ENCODE measurements at places on chromosomes 16 and 17.

DNA sequence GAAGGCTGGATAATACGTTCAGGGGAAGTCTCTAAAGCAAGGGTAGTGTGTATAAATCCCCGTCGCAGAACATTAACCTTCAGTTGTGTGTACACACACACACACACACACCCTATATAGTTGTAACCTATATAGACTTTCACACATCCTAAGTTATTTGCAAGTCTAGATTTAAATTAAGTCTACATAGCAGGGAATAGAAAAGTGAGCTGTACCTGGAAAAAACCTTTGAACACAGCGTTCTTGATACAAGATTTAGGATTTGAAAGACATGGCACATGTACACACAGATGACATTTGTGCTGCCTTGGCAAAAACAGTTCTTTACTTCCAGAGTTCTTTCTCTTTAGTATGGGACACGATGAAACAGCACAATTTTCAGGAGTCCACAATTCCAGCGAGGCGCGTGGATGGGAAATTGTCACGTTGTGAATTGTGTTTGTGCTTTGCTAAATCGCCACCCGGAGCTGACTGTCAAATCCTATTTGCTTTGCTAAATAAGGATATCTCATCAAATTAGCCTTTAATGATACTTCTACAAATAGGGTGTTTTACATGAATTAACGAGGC is 233.9 kb downstream of the MRTFB start:
- DNase-seq = no peak

DNA sequence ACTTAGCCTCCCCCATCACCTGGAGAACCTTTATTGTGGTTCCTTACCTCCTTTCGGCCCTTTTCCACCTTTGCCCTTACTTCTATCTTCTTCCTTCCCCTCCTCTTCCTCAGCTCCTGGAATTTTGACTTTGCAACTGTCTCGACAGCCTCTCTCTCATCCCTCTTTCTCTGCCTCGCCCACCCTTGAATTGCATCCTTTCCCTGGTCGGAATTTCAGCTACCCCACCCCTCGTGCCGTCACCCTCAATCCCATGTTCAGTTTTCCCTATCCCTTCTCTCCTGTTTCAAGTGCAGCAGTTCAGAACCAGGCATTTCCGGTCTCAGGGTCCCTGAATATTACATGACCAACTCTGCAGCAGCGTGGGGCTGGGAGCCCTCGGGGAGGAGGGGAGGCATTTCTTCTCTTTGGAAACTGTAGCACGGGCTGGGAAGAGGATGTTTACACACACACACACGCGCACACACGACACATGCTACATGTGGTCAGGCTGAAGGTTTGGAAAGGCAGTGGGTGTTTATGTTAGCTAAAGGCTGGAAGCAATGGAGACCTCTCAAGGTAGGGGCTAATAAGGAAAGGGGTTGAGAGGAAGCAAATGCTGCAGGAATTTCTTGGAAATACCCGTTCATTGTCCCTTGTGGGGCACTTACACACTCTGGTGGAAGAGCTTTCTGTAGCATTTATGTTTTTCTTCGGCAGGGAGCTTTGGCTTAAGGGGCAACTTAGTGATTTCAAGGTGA is 971 bp downstream of the MINK1 start:
- no peak for DNase-seq

DNA sequence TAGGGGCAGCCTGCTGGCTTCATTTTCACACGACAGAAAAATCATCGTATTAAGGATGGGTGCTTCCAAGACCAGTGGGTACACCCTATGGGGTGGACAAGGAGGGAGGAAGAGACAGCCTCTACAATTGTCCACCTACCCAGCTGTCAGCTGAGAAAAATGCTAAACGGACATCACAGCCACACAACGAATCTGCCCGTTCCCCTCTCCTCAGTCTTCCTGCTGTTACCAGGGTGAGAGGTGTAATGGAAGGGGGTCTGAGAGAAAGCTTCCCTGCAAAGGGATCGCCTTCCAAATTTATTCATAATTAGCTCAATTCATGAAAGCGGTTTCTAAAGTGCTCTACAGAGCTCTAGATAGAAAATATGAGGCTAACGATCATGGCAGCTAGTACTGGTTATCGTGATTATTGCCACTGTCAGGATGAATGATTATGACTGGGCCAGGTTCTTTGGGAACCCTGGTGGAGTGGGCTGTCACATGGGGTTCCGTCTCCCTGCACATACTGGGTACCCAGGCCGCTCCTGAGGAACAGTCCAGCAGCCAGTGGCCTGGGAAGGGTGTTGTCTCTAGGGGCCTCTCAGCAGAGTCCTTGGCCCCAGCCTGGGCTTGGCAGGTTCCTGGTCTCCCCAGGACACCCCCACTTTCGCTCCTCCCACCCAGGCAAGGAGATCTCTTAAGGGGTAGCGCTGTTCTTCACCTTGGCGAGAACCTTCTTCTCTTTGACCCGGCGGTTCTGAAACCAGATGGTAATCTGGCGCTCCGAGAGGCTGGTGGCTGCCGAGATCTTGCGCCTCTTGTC is 2.2 kb downstream of the HOXB13 start:
- DNase-seq = no peak

DNA sequence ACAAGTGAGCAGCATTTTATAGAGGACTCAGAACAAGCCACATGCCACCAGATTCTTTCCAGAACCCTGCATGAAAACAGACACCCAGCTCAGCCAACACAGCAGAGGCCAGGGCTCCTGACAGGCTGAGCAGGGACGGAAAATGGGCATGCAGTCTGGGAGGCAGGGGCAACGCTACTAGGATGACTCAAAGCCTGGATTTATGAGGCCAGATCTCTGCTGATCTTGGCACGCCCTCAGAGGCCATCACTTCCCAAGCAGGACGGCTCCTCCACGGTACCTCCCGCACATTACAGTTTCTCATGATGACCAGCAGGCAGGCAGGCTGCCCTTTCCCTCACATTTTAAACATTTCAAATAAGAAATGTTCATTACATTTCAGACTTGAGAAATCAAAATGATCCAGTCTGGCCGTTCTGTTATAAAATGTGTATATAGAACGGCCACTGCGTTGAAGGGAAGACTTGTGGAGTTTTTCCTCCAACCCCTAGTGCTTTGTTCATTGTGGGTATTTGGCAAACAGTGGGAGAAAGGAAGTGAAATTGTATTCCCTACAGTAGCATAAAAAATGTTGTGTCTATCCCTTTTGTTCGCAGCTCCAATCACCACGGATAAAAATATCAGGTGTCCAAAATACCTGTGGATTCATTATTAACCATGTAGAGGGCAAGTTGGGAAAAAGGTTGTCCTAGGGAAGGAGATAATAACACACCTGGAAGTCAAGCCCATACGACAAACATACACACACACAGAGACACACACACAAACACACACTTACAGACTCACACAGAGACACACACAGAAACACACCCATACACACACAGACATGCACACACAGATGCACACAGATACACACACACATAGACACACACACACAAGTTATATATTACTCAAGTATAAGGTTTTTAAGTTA is 64.8 kb upstream of the ADAMTS18 start:
- no peak for DNase-seq

Data from activated T-cell treated with anti-CD3 and anti-CD28 coated beads for 24 hours (primary cell).